ENCODE measurements at places on chromosomes 12 and 14. TPM values are rescaled to one million over a fixed set of nuclear protein-coding genes. Genes with fewer than 3 reads are reported as not detected.

The TMEM120B gene
- 18.5 TPM for total RNA-seq

The GLIPR1 gene
- 21.3 TPM for total RNA-seq

The KRT79 gene
- 0.46 TPM for total RNA-seq

The GIT2 gene
- 26.8 TPM for total RNA-seq

The TPPP2 gene
- not detected for total RNA-seq

DNA sequence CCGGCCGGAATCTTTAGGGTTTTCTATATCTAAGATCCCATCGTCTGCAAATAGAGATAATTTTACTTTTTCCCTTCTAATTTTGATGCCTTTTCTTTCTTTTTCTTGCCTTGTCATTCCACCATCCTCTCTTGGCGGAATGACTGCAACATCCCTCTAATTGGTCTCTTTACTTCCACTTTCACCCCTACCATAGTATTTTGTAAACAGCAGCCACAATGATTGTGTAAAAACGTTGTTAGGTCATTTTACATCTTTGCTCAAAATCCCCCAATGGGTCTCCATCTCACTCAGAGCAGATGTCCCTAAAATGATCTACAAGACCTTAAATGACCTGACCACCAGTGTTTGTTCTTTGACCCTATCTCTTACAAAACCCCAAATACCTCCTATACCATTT, 80.0 kb upstream of the STAC3 start:
- DNase-seq: no peak

GRCh38 chr14:77198561-77198960, 17.0 kb downstream of the TMEM63C start:
- no peak for DNase-seq

GRCh38 chr12:27394676-27395075, 51.9 kb upstream of the SMCO2 start:
- DNase-seq: no peak

- DNase-seq: no peak
Observed at GRCh38 chr14:23020143-23021128, 10.5 kb upstream of the C14orf93 start.

DNA sequence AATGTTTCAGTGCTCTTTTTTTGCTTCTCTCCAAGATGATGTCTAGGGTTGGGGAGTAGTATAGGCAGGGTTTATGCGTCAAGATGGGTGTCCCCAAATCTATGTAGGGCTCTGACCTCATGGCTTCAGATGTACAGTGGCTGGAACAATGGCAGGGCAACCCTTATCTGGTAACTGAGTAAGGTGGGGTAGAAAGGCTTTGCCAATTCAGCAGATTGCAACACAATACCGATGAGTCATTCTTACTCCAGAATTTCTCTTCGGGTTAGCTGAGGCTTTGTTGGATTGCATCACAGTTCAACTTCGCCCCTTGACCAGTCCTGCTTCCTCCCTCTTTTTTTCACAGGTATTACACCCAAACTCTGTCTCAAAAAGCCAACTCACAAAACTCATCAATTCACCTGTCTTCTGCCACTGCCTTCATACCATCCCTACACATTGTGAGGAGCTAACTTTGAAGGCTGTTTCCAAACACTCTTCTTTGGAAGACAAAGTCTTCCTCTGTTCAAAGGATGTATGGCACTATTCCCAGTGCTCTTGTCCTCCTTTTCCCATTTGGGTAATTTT, 190.2 kb upstream of the CNOT2 start:
- DNase-seq: peak; percentile 88

DNA sequence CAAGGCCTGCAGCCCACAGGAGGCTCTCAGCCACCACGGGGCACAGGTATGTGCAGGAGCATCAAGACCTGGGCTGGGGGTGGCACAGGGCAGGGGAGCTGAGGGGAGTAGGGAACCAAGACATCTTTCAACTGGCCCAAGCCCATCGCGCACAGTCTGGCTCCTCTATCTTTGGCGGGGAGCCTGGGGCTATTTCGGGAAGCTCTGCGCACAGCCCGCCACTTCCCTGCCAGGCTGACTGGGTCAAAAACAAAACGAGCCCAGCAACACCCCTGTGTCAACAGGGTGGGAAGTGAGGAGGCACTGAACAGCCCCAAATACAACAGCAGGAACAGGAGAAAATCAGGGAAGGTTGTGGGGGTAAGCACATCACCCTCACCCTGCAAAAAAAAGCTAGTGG, 83.9 kb downstream of the ARL6IP4 start:
- DNase-seq: no peak

- peak; percentile 36 for DNase-seq
Observed at GRCh38 chr12:108193917-108194316, 64.8 kb downstream of the WSCD2 start.

DNA sequence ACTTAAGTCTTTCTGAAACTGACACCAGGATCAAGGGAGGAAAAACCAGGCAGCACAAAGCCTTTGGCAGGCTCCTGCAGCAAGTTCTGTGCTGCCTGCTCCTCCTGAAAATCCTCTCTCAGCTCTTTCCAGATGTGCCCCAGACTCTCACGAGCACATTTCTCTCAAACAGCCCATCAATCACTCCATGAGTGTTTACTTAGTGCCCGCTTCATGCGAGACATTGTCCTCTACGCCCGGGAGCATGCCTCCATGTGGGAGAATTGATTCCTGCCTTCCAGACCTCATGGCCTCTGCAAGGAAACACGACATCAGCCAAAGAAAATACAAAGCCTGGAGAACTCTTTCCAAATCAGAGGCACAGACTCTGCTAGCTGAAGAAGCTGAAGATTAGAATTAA, 46.5 kb upstream of the TSPAN11 start:
- DNase-seq: no peak

DNA sequence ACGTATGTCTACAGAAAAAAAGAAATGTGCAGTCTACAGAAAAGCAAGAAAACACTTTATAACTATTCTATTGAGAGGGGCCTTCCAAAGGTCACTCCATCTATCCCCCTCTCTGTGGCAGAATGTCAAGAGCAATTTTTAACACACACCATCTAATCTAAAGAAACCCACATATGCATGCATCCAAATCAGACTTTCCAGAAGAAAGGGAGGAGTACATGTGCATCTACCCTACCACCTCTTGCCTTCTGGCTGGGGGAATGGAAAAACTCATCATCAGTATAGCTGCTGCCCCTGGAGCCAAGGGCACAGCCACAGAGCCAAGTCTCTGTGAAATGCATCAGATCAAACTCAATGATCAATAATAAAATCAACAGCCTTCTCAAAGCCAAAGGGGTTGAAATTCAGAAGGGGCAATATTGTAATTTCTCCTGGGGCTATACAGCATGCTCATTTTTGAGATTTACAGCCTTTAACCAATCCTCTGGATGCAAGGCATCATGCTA, 63.9 kb downstream of the ANO2 start:
- DNase-seq: no peak

DNA sequence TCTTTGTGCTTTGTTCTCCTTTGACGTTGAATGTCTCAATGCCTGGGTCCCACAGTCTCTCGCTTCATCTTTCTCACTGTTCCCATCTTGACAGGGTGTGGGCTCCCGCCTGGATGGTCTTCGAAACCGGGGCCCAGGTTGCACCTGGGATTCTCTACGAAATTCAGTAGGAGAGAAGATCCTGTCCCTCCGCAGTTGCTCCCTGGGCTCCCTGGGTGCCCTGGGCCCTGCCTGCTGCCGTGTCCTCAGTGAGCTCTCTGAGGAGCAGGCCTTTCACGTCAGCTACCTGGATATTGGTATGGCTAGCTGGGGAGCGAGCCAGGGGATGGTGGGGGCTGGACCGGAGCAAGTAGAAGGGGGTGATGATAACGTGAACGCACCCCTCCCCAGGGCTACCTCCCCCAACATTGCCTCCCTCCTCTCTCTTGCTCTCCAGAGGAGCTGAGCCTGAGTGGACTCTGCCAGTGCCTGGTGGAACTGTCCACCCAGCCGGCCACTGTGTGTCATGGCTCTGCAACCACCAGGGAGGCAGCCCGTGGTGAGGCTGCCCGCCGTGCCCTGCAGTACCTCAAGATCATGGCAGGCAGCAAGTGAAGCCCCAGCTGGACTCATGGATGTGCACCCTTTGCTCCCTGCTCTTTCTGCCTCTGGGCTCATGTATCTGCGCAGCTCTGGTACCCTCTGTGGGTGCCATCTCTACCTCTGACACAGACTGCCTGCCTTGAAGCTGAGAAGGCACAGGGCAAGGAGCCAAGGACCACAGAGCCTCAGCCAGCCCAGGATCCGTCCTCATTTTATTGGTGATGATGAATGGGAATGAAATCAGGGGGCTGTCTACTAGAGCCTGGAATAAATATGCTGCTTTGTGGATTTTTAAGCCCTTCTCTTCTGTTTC, 1.5 kb downstream of the NPFF start:
- DNase-seq: peak; percentile 53

DNA sequence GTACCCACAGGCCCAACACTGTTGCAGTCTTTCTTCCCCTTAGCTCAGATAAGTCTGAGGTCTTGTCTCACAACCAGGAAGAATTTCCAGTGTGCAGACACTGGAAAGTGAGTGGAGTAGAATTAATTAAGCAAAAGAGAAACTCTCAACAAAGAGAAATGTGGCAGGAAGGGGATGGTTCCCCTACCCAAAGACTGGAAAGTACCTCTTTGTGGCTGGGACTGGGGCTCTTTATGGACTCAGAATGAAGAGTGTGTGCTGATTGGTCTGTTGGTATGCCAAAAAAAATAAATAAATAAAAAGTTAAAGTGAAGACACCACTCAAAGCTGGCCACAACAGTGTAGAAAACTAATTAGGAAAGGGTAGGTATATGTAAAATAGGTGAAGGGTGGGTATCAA, 26.4 kb downstream of the GLIPR1L1 start:
- DNase-seq: no peak

- peak; percentile 60 for DNase-seq
Observed at GRCh38 chr12:111850526-111850925, 8.5 kb downstream of the MAPKAPK5 start.

DNA sequence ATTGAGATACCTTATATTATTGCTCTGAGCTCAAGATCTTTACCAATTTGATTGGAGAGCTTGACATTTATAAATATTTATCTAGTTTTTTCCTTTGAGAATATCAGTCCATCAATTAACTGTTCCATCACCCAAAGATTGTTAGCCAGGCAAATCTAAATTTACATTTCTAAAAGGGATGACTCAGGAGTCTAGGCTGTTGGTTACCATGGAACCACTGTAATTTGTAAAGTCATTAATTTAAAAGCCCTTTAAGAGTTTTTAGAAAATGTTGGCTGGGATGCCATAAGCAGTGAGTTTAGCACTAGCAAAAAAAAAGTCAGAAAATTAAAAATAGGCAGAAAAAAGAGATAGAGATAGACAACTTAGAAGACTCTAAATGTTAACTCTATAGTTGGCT, 19.5 kb upstream of the SERPINA1 start:
- no peak for DNase-seq

GRCh38 chr14:61034416-61035120, 53.5 kb downstream of the SLC38A6 start:
- DNase-seq: peak; percentile 45

DNA sequence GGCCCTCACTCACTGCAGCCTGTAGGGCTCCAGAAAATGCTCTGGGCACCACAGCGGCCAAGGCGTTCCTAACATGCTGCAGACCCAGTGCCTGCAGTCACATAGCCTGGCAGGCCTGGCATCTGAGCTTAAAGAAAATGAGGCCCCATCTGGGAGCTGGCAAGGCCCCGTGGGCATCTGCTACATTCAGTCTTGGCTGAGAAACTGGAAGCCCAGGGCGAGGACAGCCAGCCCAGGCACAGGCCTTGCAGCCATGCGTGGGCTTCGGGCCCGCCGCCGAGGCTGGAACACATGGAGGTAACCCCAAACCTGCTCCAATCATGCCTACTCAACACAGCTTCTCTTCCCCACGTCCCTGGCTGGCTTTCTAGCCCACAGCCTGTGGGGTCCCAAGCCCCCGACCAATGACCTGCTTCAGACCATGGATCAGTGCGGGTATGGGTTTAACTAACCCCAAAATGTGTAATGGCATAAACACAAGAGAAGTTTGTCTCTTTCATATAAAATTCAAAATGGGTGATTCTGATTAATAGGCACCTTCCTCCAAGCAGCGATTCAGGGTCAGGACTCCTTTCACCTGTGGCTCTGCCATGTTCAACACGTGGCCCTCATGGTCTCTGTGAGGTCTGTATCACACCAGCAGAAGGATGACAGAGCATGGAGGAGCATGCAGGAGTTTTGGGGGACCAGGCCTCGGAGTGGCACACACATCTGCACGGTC, 6.4 kb downstream of the NGB start:
- no peak for DNase-seq

DNA sequence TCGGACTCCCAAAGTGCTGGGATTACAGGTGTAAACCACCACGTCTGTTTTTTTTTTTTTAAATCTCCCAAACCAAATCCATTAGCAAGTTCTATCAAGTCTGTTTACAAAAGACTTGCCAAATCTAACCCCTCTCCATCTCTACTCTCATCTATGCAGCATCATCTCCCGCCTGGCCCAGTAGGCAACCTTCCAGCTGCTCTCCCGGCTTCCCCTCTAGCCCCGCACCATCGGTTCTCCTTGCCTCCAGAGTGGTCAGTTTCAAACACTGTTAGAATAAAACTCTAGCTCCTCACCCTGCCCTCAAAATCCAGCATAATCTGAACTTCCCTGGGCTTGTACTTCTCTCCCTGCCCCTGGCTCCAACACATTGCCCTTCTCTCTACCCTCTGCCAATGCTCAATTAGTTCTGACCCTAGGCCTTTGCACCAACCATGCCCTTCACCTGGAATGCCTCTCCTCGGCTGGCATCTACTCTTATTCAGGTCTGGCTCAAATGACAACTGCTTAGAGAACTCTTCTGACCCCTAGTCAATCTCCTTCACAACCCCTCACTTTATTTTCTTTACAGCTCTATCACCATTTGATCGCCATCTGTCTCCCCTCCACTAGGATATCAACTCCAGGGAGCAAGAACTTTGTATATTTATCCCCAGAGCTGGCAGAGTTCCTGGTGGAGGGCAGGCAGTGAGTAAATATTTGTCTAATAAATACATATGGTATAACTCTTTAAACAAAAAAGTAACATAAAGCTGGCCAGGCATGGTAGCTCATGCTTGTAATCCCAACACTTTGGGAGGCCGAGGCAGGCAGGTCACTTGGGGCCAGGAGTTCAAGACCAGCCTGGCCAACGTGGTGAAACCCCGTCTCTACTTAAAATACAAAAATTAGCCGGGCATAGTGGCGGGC, 4.9 kb downstream of the WSB2 start:
- peak; percentile 83 for DNase-seq

DNA sequence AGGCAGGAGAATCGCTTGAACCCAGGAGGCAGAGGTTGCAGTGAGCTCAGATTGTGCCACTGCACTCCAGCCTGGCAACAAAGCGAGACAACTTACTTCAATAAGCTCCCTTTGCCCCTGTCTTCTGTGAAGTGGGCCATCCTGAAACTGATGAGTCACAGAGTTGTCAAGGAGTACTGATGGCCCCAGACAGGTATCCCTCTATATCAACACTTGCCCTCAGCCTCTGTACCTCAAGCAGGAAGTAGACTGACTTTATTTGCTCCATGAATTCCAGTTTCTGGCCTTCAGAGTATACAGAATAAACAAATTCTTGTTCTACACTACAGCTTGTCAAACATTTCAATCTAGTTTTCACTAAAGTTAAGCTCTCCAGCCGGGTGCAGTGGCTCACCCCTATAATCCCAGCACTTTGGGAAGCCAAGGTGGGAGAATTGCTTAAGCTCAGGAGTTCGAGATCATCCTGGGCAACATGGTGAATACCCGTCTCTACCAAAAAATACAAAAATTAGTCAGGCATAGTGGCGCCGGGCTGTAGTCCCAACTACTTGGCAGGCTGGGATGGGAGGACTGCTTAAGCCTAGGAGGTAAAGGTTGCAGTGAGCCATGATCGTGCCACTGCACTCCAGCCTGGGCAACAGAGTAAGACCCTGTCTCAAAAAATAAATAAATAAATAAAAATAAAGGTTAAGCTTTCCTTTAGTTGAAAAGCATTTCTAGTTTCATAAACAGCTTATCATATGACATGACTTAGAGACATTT, 16.4 kb upstream of the LRP10 start:
- DNase-seq: peak; percentile 52

- no peak for DNase-seq
Observed at GRCh38 chr12:109678719-109679118, 34.9 kb upstream of the FAM222A start.

Data from PC-3 (cell line).